ENCODE measurements at places on chromosomes 5 and 9.
A peak's percentile ranks its signal among the peaks of the same experiment; 100 is the strongest.

- peaks cover 3% of the 10 kb centered on the region for H3K4me1 ChIP-seq
- peak overlapping the region; percentile 62 for H3K27ac ChIP-seq
Observed at GRCh38 chr9:121640076-121640475, 11.4 kb upstream of the DAB2IP start.

- no peak overlapping the region for H3K4me3 ChIP-seq
- peak overlapping the region; percentile 9 for H3K27ac ChIP-seq
- H3K27me3 ChIP-seq = peaks cover 15% of the 10 kb centered on the region
- peaks cover 5% of the 10 kb centered on the region for H3K36me3 ChIP-seq
- no peak for DNase-seq
Observed at GRCh38 chr9:127928676-127929624, 1.6 kb downstream of the PIP5KL1 start.

GRCh38 chr9:105854783-105855724 lies 160.7 kb downstream of the TMEM38B start:
- no peak for DNase-seq
- H3K27me3 ChIP-seq = peaks cover 10% of the 10 kb centered on the region
- H3K4me1 ChIP-seq = peaks cover 22% of the 10 kb centered on the region
- H3K36me3 ChIP-seq = no peaks in the 10 kb centered on the region
- no peak overlapping the region for H3K4me3 ChIP-seq
- no peak overlapping the region for H3K27ac ChIP-seq

DNA sequence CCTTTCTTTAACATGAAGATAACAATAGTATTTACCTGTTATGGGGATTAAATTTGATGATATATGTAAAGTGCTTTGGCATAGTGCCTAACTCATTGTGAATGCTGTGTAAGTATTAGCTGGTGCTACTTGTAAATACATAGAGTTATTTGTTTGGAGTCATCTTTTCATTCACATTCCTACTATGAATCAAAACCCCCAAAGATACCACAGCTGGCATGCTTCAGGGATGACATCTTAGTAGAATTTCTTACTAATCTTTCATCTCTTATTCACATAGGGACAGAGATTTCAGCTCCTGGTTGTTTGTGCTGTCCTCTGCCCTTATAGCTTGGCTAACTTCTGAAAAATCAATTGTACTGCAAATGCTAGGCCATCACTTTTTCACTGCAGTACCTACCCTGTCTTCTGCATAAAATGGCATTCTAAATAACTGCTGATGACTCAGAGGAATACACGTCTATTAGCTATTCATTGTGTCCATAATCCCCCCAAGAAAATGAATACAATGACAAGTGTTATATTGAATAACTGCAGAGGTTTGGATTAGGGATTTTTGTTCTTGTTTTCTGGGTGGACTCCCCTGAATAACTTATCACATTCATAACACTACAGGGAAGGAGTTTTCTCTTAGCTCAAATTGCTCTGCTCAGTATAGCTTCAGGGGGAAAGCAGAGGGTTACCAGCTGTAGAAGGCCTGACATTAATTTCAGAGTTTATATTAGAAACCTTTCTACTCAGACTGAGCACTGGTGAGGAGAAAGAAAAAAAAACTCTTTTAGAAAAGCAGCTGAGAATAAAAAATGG lies 192.2 kb upstream of the C9orf72 start:
- H3K4me1 ChIP-seq = peaks cover 4% of the 10 kb centered on the region
- H3K27me3 ChIP-seq = peaks cover 6% of the 10 kb centered on the region
- no peak overlapping the region for H3K4me3 ChIP-seq
- H3K36me3 ChIP-seq = no peaks in the 10 kb centered on the region
- no peak for DNase-seq
- no peak overlapping the region for H3K27ac ChIP-seq

- H3K27me3 ChIP-seq = peaks cover 7% of the 10 kb centered on the region
- H3K27ac ChIP-seq = no peak overlapping the region
- peaks cover 11% of the 10 kb centered on the region for H3K4me1 ChIP-seq
- no peaks in the 10 kb centered on the region for H3K36me3 ChIP-seq
Observed at GRCh38 chr5:147780924-147781573, 1.5 kb downstream of the JAKMIP2 start.

GRCh38 chr9:91207729-91208418 lies 153.8 kb downstream of the AUH start:
- no peak for DNase-seq
- H3K4me1 ChIP-seq = peaks cover 46% of the 10 kb centered on the region
- no peaks in the 10 kb centered on the region for H3K27me3 ChIP-seq

- H3K27me3 ChIP-seq = no peaks in the 10 kb centered on the region
- no peak overlapping the region for H3K4me3 ChIP-seq
- no peak for DNase-seq
Observed at GRCh38 chr5:60196385-60197113, 303.0 kb upstream of the PDE4D start.

DNA sequence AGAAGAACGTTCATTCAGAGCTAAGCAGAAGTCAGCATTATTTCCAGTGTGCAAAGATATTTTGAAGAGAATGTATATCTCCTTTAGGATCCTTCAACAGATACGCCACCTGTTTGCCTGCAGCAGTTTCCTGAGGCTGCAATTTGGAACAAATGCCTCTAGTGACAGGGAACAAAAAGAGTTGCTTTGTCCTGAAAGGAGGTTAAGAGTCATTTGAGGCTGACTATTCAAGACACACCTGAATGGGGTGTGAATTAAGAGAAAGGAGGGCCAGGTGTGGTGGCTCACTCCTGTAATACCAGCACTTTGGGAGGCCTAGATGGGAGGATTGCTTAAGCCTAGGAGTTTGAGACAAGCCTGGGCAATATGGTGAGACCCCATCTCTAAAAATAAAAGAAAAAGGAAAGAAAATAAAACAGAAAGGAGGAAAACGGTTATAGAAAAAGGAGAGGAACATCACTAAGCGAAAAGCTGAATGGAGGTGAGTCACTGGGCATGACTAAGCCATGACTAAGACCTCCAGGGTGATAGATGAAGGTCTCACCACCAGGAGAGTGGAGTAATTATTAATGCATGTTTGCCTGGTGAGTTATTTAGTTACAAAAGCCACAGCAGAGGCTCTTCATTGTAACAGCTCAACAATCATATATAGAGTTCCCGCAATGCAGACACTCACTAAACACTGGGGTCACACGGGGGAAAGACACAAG lies 255.2 kb upstream of the TNC start:
- H3K36me3 ChIP-seq = no peaks in the 10 kb centered on the region
- H3K4me3 ChIP-seq = no peak overlapping the region
- no peaks in the 10 kb centered on the region for H3K4me1 ChIP-seq
- H3K27me3 ChIP-seq = no peaks in the 10 kb centered on the region
- DNase-seq = no peak
- H3K27ac ChIP-seq = no peak overlapping the region

DNA sequence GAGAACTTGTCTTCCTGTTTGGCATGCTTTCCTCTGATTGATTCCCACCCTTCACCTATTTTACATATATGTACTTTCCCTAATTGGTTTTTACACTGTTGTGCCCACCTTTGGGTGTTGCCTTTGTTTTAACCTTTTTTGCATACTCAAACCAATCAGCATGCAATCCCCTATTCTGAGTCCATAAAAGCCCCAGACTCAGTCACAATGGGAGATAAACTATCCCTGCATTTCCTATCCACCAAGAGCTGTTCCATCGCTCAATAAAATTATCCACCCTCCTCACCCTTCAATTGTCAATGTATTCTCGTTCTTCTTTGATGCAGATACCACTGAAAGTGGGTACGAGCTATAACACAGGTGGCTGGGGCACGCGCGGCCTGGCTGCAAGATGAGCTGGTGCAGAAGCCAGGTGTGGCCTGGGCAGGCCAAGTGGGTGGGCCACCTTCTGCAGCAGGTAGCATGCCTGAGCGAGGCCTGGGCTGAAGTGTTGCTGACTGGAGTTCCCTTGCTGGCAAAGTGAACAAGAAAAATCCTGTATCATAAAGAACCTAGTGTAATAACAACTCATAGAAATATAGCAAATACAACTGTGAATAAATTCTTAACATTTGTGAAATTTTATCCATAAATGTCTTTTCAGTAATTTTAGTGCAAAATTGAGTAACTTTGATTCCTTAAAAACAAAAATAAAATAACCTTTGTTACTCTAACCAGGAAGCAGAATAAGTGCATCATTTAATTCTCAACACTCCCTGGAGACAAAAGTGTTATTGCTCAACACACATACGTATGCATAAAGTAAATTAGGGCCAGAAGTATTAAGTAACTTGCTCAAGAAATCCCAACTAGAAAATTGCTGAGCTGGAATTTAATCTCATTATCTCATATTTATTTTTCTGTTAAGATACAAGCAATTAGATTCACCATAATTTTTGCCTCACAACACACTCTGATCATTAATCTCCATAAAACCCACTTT lies 685.3 kb upstream of the EDIL3 start:
- H3K4me1 ChIP-seq = no peaks in the 10 kb centered on the region
- H3K36me3 ChIP-seq = no peaks in the 10 kb centered on the region
- H3K27ac ChIP-seq = no peak overlapping the region
- no peak for DNase-seq
- no peak overlapping the region for H3K4me3 ChIP-seq
- no peaks in the 10 kb centered on the region for H3K27me3 ChIP-seq

DNA sequence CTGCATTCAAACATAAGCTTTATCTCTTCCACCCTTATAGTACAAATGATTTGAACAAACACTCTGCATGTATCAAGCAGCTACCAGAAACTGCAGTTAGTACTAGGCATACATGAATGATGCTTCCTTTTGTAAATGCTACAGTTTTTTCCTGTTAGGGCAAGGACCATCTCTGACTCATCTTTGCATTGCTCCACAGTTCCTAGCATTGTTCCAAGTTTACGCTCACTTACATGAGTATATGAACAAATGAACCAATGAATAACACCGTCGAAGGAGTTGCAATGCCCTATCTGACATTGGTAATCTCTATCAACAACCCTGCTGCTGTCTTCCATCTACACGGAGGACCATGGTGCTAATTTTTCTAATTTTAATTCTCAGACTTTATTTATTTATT lies 2.1 kb upstream of the ALDH7A1 start:
- peaks cover 18% of the 10 kb centered on the region for H3K27me3 ChIP-seq
- no peak for DNase-seq
- no peak overlapping the region for H3K27ac ChIP-seq
- no peak overlapping the region for H3K4me3 ChIP-seq
- peaks cover 2% of the 10 kb centered on the region for H3K36me3 ChIP-seq
- peaks cover 17% of the 10 kb centered on the region for H3K4me1 ChIP-seq

GRCh38 chr9:77982581-77983319 lies 48.9 kb downstream of the GNAQ start:
- H3K36me3 ChIP-seq = peaks cover 6% of the 10 kb centered on the region
- peaks cover 59% of the 10 kb centered on the region for H3K4me1 ChIP-seq
- H3K4me3 ChIP-seq = peak overlapping the region; percentile 22
- no peak for DNase-seq

DNA sequence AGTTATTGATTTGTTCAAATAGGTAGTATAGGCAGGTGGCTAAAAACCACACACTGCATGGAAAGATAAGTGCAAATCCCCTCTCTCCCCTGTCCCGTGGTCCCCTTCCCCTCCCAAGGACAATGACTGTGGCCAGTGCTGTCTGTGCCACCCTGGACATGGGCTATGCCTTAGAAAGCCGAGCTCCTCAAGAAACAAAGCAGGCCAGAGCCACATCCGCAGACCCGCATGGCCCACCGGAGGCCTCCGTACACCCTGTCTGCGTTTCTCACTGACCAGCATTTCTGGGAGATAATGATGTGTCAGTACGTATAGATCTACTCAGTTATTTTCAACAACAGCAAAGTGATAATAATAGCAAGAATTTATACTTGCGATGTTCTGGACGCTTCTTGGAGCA lies 16.3 kb downstream of the TSPAN17 start:
- no peak for DNase-seq
- peaks cover 17% of the 10 kb centered on the region for H3K4me1 ChIP-seq
- no peak overlapping the region for H3K27ac ChIP-seq
- H3K36me3 ChIP-seq = no peaks in the 10 kb centered on the region

DNA sequence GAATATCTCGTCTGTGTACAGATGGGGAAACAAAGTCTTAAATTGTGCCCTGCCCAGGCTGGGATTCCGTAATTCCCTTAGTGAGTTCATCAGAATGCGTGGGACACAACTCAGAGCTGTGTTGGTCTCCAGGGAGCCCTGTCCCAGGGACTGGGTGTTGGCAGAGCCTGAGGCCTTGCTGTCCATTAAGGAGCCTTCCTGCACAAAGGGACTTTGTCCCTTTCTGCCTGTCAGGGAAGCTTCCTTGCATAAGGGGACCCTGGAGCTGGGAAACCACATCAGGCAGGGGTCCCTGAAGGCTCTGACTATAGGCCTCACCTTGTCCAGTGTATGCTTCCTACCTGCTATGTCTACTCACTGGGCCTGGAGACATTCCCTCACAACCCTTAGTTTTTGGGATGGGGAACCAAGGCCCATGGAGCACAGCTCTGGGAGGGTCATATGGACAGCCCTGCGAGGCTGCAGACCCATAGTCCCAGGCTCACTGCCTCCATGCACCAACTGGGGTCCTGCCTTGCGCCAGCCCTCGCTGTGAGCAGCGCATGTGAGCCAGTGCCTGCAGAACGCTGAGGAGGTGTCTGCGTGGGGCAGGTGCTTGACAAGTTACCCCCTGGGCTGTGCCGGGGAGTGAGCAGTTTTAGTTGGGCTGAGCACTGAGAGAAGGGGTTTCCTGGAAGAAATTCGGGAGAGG lies 1.6 kb downstream of the CARD19 start:
- no peaks in the 10 kb centered on the region for H3K27me3 ChIP-seq
- peaks cover 17% of the 10 kb centered on the region for H3K36me3 ChIP-seq
- DNase-seq = peak; percentile 48
- H3K4me1 ChIP-seq = peaks cover 53% of the 10 kb centered on the region

DNA sequence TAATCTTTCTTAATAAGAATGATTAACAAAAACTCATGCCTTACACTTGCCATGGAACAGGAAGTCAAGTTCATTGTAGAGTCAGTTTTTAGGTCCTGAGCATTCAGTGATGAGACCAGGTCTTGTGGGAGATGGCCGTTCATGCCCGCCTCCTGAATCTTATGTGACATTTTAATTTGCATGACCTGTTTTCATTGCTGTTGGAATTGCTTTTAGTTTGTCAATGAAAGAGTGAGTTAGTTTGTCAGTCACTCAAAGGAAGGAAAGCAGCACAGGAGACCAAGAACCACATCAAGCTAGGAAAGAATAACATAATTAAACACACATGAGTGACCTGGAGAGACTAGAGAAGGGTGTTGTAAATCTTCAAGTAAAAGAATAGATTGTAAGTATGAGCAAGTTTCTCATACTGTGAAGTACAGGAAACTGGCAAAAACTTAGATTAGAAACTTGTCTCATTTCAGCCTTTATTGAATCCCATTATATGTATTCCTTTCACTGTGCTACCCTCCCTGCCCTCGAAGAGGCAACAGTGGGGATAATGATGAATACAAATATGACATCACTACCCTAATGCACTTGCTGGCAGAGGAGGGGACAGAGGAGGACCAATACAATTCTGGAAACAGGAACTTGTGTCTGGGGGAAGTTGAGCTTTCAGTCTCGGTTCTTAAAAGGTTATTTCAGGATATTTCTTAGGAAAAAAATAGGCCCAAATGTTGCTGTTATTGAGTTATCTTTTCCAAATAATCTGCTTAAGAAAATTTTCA lies 64.3 kb upstream of the C6 start:
- DNase-seq = no peak
- no peaks in the 10 kb centered on the region for H3K36me3 ChIP-seq
- H3K27ac ChIP-seq = no peak overlapping the region
- no peak overlapping the region for H3K4me3 ChIP-seq
- H3K4me1 ChIP-seq = no peaks in the 10 kb centered on the region
- H3K27me3 ChIP-seq = peaks cover 10% of the 10 kb centered on the region

Data from activated naive CD8-positive, alpha-beta T cell treated with anti-CD3 and anti-CD28 coated beads, Interleukin-2, amount 10 ng/mL, durations not matched to agents 7 days and 5 days (primary cell).